Ascending aorta (tissue), 2 donors: ENCODE measurements at places on chromosomes 3 and 15. TPM values are rescaled to one million over a fixed set of nuclear protein-coding genes. Genes with fewer than 3 reads are reported as not detected.

DNA sequence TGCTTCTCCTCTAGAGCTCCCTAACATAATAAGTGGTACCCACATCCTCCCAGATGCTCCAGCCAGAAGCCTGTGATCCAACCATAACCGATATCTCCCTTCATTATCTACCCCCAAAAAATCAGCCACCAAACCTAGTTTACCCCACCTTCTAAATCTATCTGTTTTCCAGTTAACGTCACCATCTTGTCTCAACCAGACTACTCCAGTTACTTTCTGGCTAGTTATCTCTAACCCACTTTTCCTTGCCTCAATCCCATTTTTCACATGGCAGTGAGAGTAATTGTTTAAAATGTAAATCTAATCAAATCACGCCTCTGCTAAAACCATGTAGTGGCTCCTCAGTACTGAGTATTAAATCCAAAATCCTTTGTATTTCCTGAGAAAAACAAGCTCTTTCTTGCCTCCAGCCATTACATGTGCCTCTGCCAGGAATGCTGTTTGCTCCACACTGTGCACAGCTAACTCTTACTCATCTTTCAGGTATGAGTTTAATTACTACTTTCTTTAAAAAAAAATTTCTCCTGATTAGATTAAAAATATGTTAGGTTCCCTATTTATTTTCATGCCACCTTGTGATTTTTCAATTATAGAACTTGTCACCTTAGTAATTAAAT lies 15.4 kb downstream of the CCDC54 start:
- DNase-seq = no peak

DNA sequence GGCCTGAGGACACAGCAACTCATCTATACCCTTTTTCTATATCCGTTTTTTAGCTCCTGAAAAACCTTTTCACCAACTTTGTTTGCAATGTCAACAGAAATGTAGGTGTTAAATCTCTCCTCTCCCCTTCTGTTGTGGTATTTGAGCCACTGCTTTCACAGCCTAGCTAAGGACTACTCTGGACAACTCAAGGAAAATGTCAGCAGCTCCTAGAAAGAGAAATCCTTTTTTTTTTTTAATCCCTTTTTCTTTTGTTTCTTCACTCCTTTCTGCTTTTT lies 176.6 kb downstream of the KLHL25 start:
- DNase-seq = no peak

DNA sequence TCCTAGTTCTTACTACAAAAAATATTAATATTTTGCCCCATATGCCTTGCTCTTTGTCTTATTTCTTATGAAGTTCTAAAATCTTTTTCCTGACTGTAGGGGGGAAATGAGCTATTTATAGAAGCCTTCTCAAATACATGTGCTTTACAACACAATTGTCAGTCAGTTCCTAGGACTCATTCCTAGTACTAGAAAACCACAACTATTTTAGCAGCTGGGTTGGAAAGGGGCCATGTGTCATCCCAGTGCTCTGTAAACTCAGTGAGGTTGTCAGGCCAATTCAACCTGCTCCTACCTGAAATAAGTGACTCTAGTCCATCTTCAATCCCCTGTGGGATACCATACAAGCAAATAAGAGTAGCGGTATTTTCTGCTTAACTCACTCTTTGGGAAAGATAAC lies 153.8 kb downstream of the ULK4 start:
- DNase-seq = no peak

CDHR4 gene
- total RNA-seq = not detected
